ENCODE measurements at places on chromosomes 1 and 21. TPM values are rescaled to one million over a fixed set of nuclear protein-coding genes. Genes with fewer than 3 reads are reported as not detected.
A peak's percentile ranks its signal among the peaks of the same experiment; 100 is the strongest.

DNA sequence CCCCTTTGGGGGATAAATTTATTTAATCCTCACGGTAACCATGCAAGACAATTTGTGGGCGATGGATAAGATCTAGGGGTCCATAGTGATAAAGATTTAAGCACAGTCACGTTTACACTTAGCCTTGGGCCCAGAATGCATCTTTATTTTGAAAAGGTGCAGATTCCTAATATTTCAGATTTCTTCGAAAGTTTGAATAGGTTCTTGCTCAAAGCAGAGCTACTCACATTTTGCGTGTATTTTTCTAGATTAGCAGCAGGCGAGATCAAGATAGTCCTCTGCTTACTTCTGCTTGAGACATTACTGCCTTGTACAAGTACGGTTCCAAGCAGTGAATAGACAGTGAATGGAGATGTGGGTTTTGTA, 647 bp downstream of the TSEN15 start:
- H3K36me3 ChIP-seq: no peaks in the 10 kb centered on the region
- H3K27ac ChIP-seq: peak overlapping the region; percentile 78
- H3K27me3 ChIP-seq: no peaks in the 10 kb centered on the region
- peaks cover 29% of the 10 kb centered on the region for H3K4me1 ChIP-seq

GRCh38 chr1:182002570-182002969, 58.9 kb downstream of the ZNF648 start:
- H3K4me3 ChIP-seq: no peak overlapping the region
- H3K27me3 ChIP-seq: no peaks in the 10 kb centered on the region
- peaks cover 19% of the 10 kb centered on the region for H3K4me1 ChIP-seq
- DNase-seq: no peak
- no peaks in the 10 kb centered on the region for H3K36me3 ChIP-seq

DNA sequence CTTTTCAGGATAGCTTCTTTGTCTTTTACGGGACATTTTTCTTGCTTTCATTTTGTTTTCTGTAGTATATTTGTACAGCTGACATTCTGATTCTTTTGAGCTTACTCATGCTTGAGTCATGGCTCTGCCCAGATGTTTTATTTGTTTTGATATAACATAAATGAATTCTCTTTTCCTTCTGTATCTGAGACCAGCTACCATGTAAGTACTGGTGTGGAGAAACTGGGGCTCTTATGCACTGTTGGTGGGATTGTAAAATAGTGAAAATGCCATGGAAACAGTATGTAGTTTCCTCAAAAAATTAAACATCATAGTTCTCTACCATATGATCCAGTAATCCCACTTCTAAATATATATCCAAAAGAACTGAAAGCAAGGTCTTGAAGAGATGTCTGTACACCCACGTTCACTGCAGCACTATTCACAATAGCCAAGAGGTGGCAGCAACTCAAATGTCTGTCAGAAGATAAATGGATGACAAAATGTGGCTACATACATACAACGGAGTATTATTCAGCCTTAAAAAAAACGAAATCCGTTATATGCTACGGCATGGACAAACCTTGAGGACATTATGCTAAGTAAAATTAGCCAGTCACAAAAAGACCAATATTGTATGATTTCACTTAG, 61.4 kb downstream of the EIF2B3 start:
- no peak overlapping the region for H3K4me3 ChIP-seq
- no peaks in the 10 kb centered on the region for H3K27me3 ChIP-seq
- peaks cover 6% of the 10 kb centered on the region for H3K4me1 ChIP-seq
- no peak for DNase-seq
- no peak overlapping the region for H3K27ac ChIP-seq

- H3K4me1 ChIP-seq: no peaks in the 10 kb centered on the region
- no peak overlapping the region for H3K4me3 ChIP-seq
- no peaks in the 10 kb centered on the region for H3K27me3 ChIP-seq
- no peak overlapping the region for H3K27ac ChIP-seq
- no peak for DNase-seq
- H3K36me3 ChIP-seq: peaks cover 100% of the 10 kb centered on the region
These were observed 113.8 kb downstream of the UBR4 start for GRCh38 chr1:19096036-19096833.

- no peaks in the 10 kb centered on the region for H3K36me3 ChIP-seq
- peak within 1 kb of the TSS; percentile 89 for H3K27ac ChIP-seq
- H3K27me3 ChIP-seq: no peaks in the 10 kb centered on the region
- H3K4me3 ChIP-seq: peak within 1 kb of the TSS; percentile 81
- DNase-seq: no peak
- peaks cover 61% of the 10 kb centered on the region for H3K4me1 ChIP-seq
These were observed at the start of gene SLC6A9 for GRCh38 chr1:44031252-44032169. Gene SLC6A9, minus strand, starts transcription at chr1:44031462. Its CDS starts 7,185 bp downstream, at chr1:44024277.

PALMD gene
- total RNA-seq: 151 TPM

RIPPLY3 gene
- 0.21 TPM for total RNA-seq

B3GALT2 gene
- not detected for total RNA-seq
